ENCODE measurements at places on chromosomes 6 and 20.

- DNase-seq, result no peak
Measured at GRCh38 chr6:1181939-1182605, 129.8 kb upstream of the FOXQ1 start.

DNA sequence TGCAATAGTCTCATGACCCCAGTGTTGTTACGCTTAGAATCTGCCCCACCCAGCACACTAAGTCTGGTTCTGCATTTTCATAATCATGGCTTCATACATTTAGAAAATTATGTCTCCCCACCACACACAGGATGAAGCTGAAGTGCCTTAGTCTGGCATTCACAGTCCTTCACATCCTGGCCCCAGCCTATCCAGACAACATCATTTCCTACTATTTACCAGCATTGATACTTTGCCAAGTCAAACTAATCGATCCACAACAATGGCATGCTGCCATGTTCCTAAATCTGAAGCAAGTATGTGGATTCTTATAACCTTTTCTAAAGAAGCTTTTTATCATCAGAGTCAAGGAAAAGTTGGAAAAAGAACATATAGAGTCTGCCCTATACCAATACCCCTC is 132.4 kb upstream of the FBXL4 start:
- no peak for DNase-seq

GRCh38 chr20:47281376-47281775 is 75.1 kb downstream of the ZMYND8 start:
- no peak for DNase-seq

DNA sequence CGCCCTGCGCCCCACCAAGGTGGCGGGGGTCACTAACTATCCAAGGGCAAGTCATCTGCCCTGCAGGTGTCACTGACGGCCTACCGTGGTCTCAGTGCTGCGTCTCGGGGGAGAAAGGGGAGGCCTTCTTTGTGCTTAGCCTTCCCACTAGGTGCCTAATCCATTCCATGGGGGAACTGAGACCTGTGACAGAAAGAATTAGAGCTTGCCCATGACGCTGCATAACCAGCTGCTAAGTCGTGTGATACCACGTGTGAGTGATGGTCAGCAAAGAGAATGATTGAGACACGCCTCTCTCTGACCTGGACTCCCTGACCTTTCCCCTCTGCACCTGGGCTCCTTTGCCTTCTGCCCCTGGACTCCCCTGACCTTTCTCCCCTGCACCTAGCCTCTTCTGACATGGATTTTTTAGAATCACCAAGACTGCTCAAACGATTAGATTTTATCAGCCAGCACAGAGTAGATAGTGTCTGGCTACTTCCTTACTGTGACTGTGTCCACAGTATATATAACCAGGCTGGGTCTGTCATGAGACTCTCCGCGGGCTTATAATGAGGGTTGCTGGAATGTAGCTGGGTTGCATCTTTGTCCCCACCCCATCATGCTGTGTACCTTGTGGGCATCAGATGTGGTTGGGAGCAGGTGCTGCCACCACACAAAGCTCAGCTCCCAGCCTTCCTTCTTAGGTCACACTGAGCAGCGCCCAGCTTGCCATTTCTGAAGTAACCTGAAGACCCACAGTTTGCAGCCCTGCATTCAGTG is 140.6 kb downstream of the TMEM242 start:
- no peak for DNase-seq

DNA sequence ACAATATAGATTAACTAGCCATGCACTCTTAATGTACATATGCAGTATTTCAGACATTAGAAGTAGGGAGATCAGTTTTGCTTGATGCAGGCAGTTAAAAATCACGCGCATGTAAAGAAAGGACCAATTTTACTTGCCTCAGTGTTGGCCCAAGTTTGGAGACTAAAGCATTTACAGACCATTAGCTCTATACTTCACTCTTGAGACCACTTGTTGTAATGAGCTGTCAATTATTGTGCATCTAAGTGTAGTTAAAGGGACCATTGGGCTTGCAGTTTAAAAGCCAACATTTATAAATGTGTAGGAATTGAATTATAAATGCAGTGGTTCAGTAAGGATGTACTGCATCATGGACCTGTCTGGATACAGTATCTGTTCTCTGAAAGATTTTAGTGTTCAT is 53.7 kb downstream of the PLCB4 start:
- DNase-seq, result no peak

DNA sequence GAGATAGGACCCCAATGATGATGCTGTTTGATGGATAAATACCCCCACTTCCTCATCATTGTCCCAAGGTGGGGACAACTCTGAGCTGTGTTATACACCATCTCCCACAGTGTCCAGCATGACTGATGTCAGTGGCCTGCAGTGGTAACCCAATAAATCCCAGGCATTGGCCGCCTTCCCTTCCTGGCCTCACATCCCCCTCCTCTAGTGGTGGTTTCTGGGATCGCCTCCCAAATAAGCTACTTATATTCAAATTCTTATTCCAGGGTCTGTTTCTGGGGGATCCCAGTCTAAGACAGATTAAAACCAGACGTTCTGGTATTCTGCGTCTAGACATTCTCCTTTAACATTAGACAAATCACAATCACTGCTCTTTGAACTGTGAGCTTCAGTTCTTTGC is 90.6 kb downstream of the SCP2D1 start:
- no peak for DNase-seq

DNA sequence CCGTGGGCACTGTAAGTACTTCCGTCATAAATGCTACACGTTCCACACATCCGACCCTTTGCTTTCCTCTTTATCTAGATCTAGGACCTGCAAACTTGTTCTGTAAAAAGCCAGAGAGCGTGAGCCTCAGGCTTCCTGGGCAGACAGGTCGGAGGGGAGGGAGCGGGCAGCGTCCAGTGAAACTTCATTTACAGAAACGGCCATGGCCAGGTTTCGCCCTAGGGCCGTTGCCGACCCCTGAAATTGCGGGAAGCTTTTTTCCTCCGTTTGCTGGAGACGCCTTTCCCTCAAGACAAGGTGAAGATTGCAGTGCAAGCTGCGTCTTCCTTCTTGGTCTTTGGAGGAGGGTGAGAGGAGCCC is 155.4 kb downstream of the DLL1 start:
- DNase-seq, result no peak

DNA sequence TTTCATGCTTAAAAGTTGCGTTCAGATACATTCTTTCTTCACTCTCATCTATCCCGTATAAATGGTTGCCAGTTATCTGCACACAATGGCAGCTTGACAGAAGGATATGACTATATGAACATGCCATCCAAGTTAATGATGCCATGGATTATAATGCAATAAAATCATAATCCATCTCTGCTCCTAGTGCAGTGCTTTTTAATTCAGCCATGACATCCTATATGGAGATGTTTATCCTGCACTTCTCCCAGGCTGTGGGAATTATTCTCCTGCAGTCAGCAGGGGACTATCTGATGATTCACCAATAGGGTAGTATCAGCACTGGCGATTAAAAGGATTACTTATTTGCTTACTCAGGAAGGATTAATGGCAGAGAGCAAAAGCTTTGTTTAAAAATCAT is 273.8 kb downstream of the SAMD5 start:
- peak; percentile 77 for DNase-seq

DNA sequence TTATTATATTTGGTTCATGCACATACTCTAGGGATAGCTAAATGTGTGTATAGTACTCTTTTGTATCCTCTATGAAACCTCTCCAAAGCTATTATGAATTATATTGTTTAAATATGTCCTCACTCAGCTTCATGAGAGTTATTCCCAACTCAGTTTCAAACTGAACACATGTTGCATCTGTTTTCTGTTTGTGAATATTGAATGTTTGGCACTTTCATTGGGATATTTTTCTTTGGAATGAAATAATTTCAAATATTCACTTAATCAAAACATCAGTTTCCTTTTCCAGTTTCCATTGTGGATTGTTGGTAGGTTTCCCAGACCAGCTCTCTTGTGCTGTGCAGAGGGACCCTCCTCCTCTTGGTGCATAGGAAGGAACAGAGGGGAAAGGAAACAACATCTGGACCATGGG is 46.6 kb downstream of the HDAC2 start:
- peak; percentile 16 for DNase-seq

GRCh38 chr6:93219447-93219846 is 199.9 kb downstream of the EPHA7 start:
- DNase-seq, result no peak

- peak; percentile 55 for DNase-seq
Measured at GRCh38 chr6:38391206-38391605, 248.5 kb downstream of the BTBD9 start.

- no peak for DNase-seq
Measured at GRCh38 chr6:149065658-149066556, 251.6 kb upstream of the TAB2 start.

- peak; percentile 70 for DNase-seq
Measured at GRCh38 chr6:166056637-166057036, 111.0 kb downstream of the TBXT start.

- DNase-seq, result no peak
Measured at GRCh38 chr6:8674126-8674525, 238.8 kb upstream of the SLC35B3 start.

- DNase-seq, result no peak
Measured at GRCh38 chr20:13841206-13841605, 56.4 kb downstream of the NDUFAF5 start.

- DNase-seq, result no peak
Measured at GRCh38 chr20:3916364-3916763, 27.2 kb downstream of the PANK2 start.

GRCh38 chr6:153966001-153966400 is 73.0 kb upstream of the OPRM1 start:
- no peak for DNase-seq

DNA sequence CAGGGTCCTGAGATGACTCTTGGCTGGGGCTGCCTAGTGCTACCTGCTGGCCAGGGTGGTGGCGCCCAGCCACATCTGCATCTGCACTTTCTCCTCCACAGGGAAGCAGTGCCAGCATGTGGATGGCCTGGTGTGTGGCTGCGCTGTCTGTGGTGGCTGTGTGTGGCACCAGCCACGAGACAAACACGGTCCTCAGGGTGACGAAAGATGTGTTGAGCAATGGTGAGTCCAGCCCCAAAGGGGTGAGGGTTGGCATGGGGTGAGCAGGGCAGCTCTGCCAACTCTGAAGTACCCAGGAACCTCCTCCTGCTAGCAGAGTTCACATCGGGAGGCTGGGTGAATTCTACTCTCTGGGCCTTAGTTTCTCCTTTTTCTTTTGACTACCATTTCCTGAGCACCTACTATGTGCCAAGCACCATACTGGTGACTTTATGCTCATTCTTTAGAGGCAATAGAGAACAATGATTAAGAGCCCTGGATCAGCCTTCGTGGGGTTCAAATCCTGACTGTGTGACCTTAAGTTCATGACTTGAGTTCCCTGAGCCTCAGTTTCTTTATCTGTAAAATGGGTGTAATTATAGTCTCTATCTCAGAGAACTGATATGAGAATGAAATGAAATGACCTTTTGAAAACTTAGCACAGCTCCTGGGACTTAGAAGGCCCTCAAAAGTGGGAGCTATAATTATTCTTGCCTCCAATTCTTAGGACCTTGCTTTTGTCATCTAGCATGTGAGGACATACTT is 2.1 kb downstream of the BPIFB4 start:
- DNase-seq, result no peak

GRCh38 chr6:104322841-104323240 is 536.9 kb downstream of the HACE1 start:
- no peak for DNase-seq

DNA sequence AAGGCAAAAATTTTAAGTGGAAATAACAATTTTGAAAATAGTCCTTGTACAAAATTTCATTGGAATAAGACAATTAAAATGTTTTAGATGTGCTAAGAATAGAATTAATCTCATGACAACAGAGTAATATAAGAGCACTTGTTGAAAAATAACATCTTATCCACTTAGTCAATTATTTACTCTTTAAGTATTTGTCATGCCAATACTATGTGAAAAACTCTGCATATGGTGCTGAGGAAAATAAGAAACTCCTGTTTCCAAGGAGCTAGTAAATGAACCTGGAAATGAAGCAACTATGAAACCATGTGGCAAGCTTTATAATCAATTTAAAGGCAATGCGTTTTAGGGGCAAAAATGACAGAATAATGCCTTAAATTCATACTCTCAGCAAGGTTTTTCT is 42.7 kb upstream of the HCRTR2 start:
- DNase-seq, result peak; percentile 19

- peak; percentile 81 for DNase-seq
Measured at GRCh38 chr6:35489995-35490791, 6.7 kb downstream of the TEAD3 start.

GRCh38 chr6:107547451-107547840 is 57.5 kb downstream of the SOBP start:
- DNase-seq, result no peak

DNA sequence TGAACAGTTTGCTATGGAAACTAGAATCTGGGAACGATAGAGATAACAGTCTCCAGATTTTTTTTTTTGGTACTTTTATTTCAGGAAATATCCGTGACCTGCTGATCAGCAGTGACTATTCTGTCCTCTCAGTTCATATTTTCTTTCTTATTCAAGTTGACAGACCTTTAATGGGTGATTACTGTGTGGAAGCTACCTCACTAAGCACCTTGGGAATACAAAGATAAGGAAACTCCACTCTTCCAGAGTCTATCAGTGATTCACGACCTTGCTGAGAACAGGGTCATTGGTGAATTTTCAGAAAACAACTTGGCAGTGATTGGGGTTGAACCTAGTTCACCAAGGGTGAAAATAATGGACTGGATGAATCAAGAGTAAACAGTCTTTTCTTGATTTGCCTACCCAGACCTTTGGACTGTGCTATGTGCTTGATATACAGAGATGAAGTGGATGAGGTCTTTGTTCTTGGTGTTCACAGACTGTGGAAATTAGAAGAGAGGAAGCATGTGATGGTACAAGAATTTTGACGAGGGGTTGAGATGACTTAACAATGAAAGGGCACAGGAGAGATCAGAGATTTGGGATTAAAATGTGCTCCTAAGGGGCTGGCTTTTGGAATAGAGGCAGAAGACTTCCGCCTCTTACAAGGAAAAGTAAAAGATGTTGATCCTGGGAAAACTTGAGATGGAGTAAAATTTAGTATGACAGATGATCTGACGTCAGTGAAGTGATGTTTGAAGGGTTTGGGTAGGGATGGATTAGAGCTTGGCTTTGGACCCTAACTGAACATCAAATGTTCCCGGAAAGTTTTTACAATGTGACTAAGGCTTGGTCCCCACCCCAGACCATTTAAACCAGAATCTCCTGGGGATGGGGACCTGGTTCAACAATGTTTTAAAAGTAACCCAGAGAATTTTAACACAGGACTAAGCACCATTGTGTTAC is 1.2 kb downstream of the KAT14 start:
- no peak for DNase-seq

- peak; percentile 61 for DNase-seq
Measured at GRCh38 chr6:24283043-24283985, 74.5 kb downstream of the DCDC2 start.

GRCh38 chr6:137571854-137572253 is 77.7 kb upstream of the OLIG3 start:
- DNase-seq, result peak; percentile 13

GRCh38 chr6:148370176-148370575 is 27.5 kb downstream of the SASH1 start:
- no peak for DNase-seq

DNA sequence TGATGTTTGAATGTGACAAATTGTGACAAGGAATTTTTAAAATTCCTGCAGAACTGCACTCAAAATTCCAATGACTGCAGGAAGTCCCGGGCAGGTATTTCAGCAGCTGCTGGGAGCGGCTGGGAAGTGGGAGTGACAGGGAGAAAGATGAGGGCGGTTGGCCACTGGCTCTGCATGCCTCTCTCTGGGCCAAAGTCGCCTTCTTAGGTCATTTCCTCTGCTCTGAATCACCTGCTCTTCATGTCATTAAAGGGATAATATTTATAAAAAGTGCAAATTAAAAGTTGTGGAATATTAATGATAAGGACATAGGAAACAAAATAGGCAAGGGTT is 43.9 kb downstream of the RAMACL start:
- DNase-seq, result peak; percentile 17

- no peak for DNase-seq
Measured at GRCh38 chr6:122495612-122496011, 24.0 kb upstream of the SERINC1 start.

- DNase-seq, result no peak
Measured at GRCh38 chr20:54914995-54915394, 439.6 kb downstream of the DOK5 start.
